ENCODE measurements at places on chromosomes 4 and X.

- DNase-seq = no peak
These were observed 651 bp downstream of the NXT2 start for GRCh38 chrX:109537324-109537665.

DNA sequence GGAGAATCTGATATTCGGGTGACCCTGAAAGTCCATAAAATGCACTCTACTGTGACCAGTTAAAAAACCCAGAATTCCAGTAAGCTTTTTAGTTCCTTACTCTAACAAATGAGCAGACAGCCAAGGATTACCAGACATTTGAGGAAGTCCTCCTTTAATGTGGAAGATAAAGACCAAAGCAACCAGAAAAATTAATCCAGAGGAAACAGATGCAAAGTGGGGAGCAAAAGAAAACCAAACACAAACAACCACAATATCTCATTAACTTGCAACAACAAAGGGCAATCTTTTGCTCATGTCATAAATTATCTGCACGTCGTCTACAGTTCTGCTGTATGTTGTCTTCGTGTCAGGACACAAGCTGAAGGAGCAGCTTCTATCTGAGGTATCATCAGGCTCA, 164.4 kb downstream of the PJA1 start:
- DNase-seq = no peak

DNA sequence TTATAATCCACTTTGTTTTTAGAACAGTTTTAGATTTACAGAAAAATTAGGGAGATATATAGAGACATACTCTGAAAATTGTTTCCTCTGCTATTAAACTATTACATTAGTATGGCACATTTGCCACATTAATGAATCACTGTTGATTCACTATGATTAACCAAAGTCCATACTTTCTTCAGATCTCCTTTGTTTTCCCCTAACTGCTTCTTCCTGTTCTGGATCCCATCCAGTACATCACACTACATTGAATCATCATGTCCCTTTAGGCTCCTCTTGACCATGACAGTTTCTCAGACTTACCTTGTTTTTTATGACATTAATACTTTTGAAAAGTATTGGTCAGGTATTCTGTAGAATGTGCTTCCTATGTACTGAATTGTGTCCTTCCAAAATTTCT, 109.2 kb upstream of the EDNRA start:
- no peak for DNase-seq

GRCh38 chrX:39167791-39168190, 366.5 kb downstream of the MID1IP1 start:
- DNase-seq = no peak

DNA sequence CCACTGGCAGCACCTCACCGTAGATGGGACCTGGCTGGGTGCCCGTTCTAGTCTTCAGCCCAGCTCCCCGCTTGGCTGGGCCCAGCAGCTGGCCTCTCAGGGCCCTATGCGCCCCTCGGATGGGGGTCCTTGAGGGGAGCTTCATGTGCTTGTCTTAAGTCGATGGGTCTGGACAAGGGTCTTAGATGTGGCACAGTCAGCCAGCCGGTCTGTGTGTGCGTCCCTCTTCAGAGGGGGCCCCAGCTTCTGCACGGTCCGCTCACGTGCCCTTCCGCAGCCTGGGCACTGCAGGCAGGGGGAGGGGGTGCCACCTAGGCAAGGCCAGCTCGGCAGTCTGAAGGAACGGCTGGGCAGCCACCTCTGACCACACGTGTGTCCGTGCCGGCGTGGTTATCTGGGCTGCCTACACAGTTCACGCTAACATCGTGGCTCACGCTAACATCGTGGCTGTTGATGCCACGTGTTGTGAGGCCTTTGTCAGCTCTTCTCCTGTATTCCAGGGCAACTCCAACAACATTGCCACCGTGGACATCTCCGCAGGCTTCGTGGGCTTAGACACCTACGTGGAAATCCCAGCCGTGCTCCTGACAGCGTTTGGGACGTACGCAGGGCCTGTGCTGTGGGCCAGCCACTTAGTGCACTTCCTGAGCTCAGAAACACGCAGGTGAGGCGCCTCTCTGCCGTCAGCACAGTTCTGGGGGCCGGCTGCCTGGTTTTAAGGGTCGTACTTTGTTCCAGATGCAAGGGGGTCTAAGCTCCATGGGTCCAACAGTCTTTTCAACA, 34.5 kb downstream of the PIGG start:
- DNase-seq = no peak

- DNase-seq = no peak
These were observed 22.1 kb downstream of the MRFAP1 start for GRCh38 chr4:6662591-6662990.

- no peak for DNase-seq
These were observed 64.4 kb upstream of the TEX13D start for GRCh38 chrX:124268099-124268498.

- DNase-seq = no peak
These were observed 54.5 kb downstream of the TENM3 start for GRCh38 chr4:182297659-182298058.

GRCh38 chr4:103076747-103077347, at the start of gene SLC9B2:
SLC9B2 (minus strand) TSS chr4:103076761; CDS start chr4:103067550, 9,211 bp downstream.
- no peak for DNase-seq

GRCh38 chr4:126991965-126992364, 640.8 kb upstream of the INTU start:
- no peak for DNase-seq

GRCh38 chr4:172018358-172018757, 205.2 kb downstream of the GALNTL6 start:
- no peak for DNase-seq

GRCh38 chr4:152062936-152063620, 302.3 kb upstream of the GATB start:
- DNase-seq = no peak

- no peak for DNase-seq
These were observed 78.8 kb upstream of the PRPS1 start for GRCh38 chrX:107549504-107549903.

DNA sequence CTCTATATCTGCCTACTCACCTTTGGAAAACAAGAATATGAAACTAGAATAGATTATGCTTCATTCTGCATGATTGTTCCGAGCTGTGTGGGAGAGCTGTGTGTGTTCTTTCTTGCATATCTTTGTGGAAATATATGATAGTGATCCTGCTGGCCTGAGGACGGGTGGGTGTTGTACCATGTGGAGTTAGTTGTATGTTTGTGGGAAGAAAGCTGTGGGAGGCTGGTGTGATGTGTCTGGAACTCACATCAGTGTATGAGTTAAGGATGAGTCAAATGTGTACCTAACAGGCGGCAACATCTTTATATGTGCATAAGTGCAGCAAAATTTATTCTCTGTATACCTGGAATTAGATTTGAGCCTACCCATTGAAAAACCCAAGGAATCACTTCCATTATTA, 208.1 kb upstream of the ADGRL3 start:
- DNase-seq = no peak

- no peak for DNase-seq
These were observed 90.1 kb upstream of the RPL34 start for GRCh38 chr4:108529984-108530905.

GRCh38 chrX:136953867-136954787, 73.6 kb upstream of the RBMX start:
- peak; percentile 42 for DNase-seq

DNA sequence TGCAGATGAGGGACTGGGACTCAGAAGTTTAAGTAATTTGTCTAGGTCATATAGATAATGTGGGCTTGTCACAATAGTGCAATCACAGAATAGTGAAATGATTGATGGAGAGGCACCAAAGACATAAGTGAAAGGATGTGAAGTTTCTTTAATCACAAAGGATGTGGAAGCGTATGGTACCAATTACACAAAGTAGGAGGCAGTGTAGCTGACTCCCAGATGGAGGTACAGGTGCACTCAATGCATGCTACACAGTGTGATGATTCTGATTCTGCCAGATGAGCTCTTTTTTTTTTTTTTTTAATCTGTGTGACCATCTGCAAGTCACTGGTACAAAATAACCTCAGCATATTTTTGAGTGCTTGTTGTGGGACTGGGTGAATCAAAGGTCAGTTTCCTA, 411.3 kb downstream of the SPRY1 start:
- no peak for DNase-seq

DNA sequence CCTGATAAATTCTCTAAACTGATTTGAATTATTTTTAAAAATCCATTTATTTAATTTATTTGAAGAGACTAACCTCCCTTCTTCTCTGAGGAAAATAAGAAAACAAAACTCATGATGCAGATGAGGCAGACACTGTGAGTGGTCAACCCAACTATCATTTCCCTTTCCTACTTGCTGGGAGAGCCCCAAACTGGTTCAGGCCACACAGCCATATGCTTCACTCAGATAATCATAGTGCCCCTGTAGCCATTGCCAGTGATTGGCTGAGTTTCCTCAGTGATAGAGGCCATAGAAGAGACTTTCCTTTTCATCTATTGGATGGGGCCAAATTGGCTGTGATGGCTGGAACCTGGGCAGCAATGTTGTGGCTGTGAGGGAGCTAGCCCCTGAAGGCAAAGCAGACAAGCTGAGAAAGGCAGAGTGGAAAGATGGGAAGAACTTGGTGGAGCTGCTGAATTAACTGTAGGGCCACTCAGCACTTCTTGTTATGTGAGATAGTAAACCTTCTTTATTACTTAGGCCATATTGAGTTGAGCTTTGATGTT, 49.8 kb downstream of the RAB33B start:
- no peak for DNase-seq

GRCh38 chr4:7887436-7887835, 52.2 kb downstream of the AFAP1 start:
- no peak for DNase-seq

DNA sequence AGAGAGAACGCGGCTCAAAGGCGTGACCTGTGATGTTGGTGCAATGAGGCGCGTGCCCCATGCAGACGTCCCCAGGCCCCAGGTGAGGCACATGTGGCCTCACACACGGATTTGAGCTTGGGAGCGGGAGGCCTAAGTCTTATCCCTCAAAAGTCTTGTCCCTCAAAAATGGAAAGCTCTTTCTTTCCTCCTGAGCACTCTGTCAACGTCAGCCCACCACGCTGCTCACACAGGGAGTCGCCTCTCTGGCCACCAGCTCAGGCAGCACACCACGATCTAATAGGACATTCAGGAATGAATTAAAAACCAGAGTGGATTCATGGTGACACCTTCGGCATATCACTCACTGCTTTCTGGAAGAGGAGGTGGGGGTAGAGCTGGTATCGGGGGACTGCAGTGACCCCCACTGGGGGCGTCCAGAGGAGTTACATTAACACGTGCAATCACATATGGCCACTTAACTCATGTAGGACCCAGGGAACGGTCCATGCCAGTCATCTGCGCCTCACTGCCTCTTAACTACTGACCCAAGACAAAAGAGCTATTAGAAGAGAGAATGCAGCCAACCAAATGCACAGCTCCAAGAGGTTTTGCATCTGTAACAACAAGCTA, 21.9 kb upstream of the CYP4V2 start:
- no peak for DNase-seq
